COR-L47 (cell line): ENCODE measurements at places on chromosomes 6 and 20.

GRCh38 chr6:4808396-4808795 is 32.2 kb downstream of the CDYL start:
- no peak for DNase-seq

DNA sequence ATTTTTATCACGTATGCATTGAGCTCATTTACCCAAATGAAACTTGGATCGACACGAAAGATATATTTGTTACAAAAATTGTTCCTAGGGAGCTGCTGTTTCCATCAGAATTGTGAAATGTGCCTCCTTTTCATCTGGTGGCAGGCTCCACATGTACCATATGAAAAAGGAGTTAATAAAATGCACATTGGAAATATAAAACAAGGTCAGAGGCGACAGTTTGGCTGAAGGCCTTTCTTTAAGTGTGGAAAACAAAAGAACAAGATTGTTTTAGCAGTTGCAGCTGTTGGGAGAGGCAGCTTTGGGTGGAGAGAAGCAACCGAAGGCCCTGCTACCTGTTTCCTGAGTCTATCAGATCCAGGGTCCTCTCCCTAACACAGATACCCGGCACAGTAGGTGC is 334.5 kb upstream of the NT5E start:
- DNase-seq, result no peak

DNA sequence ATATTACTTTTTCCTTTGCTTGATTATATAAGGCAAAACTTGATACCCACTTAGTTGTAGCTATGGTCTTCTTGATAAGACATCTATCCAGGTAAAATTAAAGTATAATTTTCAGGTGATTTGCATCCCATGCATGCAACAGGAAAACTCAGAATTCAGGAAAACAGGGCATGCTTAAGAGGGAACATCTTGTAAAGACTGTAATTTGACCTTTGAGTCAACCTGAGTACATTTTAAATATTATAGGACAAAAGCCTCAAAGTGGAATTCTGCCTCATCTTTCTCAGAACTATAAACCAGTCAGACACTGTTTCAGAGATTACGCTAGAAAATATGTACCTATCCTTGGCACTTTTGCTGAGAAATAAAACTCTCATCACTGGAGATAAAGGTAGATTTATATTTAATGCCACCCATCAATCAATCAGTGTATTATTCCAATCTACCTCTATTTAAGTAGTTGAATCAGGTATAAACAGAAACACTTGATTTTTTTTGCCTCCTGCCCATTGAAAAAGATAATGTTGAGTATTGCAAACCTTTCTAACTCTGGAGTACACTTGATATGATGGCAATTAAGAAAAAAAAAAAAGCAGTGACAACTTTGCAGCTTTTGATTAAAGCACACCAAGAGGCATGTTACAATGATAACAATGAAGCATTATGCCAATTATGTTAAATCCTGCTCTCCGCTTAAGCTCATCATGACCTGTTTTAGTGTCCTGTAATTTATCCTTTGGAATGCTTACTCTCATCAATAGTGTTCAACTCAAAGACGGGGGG is 2.8 kb downstream of the CITED2 start:
- no peak for DNase-seq

- DNase-seq, result no peak
Observed at GRCh38 chr6:167766986-167767714, 59.6 kb upstream of the AFDN start.
